ENCODE measurements at places on chromosomes 3 and 15.
A peak's percentile ranks its signal among the peaks of the same experiment; 100 is the strongest.

DNA sequence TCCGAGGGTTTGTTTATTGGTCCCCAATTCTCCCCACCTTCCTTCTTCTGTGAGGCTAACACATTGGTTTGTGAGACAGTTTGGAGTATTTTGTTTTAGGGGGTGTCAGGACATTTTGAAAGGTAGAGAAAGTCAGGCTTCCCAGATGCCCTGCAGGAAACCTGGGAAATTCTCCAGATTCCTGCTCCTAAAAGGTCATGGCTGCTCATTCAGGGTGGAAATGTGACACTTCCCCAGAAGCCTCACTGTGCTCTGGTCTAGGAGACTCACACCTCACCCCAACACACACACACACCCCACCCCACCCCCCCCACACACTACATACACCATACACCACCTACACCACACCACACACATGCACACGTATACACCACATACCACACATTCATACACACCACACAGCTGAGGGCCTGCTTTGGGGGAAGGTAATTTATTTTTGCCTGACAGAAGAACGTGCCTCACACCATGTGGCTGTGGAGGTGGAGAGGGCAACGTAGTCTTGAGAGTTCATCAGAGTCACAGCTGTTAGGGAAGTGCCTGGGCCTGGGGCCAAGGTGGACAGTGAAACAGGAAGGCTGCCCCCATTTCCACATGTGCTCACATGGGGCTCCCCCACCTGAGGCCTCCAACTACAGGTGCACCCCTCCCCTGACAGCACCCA is 40.4 kb upstream of the LIMD1 start:
- DNase-seq, result no peak

DNA sequence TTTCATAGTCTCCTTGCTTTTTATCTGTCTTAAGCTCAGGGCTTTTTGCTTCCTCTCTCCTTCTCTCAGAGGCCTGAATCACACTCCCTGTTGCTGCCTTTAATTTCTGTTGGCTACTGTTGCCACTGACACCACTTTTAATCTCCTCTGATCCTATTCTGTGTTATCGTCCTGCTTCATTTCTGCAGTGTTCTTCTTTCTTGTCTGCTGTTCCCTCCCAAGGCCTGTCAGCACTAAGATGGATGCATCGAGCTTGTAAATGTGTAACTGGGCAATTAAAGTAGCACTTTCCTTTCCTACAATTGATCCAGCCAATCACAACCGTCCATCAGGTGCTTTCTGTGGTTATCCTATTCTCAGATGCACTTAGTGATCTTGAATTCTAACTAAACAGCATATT is 71.3 kb upstream of the VEPH1 start:
- peak; percentile 64 for DNase-seq

DNA sequence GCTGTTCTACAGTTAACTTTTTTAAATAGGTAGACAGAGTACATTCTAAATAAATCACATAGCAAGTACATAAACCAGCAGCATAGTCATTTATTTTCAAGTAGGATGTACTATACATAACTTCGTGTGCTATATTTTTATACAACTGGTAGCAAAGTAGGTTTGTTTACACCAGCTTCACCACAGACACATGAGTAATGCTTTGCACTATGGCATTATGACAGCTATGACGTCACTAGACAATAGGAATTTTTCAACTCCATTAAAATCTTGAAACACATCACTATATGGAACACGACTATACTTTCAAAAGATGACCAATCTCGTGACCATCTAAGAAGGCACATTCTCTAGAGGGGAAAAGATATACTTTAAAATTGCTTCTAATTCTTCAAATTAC is 3.5 kb downstream of the TEX55 start:
- DNase-seq, result no peak

GRCh38 chr15:40844696-40845030 is 815 bp downstream of the SPINT1 start:
- no peak for DNase-seq

DNA sequence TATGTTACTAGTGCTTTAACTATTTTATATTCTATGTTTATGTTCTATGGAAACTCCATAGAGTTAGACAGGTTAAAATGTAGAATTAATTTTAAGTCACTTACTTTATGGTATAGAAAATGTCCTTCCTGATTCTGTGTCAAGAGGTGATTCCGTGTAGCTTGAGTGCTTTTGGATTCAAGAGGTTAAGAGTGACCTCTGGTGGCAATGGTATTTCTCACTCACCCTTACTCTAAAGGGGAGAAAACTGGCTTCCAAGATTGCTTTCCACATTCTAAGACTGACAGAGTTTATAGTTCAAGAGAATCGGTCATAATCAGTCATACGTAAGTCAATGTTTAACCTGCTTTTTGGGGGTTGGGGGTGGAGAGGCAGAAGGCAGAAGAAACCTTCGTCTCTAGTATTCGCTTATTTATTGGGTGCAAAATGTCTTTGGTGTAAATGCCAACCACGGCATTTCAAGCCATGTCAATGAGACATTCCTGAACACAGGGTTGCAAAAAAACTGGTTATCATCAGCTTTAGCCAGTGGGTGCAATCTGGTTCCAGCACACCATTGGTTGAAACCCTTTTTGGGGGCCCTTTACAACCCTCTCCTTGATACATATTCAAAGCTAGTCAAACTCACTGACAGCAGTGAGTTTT is 92.0 kb upstream of the VGLL3 start:
- DNase-seq, result peak; percentile 49

DNA sequence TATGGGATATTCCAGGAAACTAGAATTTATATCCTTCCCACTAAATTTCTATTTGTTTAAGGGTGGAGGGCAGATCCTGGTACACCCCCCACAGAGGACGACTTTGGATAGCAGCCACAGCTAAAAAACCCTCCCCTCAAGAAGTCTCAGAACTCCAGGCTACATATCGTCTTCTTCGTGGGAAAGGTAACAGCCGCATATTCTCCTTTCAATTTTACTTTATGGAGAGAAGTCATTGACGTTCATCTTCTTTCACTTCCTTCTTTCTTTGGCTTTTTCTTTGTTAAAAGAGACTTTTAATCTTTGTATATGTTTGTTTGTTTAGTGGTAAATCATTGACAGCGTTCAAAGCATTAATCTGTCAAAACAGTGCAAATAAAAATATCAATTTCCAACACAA is 36.3 kb downstream of the TRIP4 start:
- DNase-seq, result no peak

DNA sequence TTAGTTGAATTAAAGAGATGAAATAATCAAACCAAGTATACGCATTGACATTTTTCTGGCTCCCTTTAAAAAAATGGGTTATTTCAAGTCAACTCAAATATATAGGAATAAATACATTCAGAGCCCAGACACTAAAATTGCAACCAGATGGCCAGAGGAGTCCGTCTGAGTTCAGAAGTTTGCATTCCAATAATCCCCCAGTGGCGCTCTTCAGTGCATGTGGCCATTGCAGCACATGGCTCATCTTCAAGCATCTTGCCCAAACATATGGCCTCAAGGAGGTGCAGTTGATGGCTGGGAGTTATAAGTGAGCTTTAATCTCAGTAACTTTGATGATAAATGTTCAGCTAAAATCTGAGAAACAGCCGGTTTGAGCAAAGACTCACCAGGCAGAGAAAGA is 295.8 kb upstream of the LRRN1 start:
- no peak for DNase-seq

GRCh38 chr3:65864357-65864904 is 174.3 kb downstream of the MAGI1 start:
- no peak for DNase-seq

GRCh38 chr3:40055956-40056355 is 246.5 kb downstream of the MYRIP start:
- DNase-seq, result no peak

GRCh38 chr3:156469456-156469855 is 85.5 kb downstream of the SSR3 start:
- no peak for DNase-seq

DNA sequence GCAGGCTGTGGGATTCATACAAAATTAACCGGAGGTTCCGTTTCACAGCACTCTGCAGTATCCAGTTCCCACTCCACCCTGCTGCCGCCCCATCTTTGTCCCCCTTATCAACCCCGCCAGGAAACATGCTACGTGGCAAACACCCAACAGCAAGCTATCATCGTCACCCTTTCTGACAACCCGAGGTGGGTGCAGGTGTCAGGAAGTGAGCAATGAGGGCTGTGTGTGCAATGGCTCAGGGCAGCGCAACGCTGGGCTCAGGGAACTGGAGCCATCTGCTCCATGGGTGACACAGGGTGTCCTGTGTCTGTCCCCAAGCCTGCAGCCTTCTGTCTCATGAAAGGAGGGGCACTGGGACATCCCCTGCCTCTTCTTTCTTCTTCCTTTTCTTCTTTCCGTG is 60.9 kb downstream of the ATP2B2 start:
- DNase-seq, result no peak

- DNase-seq, result no peak
Measured at GRCh38 chr15:34665498-34666116, 82.2 kb upstream of the GOLGA8B start.

DNA sequence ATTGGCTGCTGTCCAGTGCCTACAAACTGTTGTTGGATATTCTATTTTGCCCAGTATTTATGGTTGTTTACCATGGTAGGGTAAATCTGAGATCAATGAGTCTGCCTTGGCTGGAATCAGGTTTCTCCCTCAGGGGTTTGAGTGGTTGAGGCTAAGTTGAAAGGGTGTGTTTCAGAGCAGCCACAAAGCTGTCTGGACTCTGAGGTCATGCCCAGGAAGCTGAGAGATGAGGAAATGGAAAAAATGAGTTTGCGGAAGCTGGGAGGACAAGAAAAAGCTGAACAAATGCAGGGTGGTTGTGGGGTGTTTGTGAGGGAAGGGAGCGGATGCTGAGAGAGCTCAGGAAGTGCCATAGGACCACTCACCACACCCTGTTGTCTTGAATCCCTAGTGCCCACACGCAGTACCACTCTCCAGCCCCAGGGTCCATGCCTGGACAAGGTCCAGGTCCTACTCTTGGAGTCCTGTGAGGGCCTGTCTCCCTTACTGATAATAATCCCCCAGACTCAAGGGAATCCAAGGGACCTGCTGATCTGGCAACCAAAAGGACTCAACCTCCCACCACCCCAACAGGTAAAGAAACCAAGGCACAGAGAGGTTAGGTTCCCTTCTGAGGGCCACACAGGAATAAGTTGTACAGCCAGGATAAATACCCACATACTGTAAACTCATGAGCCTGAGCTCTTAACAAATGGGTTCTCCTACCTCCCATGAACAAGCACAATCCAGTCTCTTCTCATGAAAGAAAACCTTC is 81.6 kb downstream of the PPCDC start:
- DNase-seq, result peak; percentile 66

GRCh38 chr3:150535204-150535603 is 11.1 kb downstream of the SERP1 start:
- DNase-seq, result no peak

- DNase-seq, result no peak
Measured at GRCh38 chr3:185701611-185702261, 115.6 kb downstream of the SENP2 start.

DNA sequence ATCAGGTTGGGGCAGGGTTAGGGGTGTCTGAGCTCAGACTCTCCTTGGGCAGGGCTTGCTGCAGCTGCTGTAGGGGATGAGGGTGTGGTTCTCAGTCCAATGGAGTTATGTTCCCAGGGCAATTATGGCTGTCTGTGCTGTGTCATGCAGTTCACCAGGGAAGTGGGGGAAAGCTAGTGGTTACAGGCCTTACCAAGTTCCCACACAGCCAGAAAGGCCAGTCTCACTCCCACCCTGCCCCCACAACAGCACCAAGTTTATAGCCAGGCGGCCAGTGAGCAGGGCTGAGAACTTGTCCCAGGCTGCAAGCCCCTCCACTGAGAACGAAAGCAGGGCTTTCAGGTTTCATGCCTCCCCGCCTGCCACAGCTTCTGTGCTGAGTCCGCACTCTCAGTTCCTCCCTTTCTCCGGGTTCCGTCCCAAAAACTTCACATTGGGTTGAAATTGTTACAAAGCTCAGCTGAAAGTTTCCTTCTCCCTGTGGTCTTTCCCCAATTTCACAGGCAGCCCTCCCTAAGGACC is 19.6 kb upstream of the CPOX start:
- no peak for DNase-seq

- DNase-seq, result peak; percentile 18
Measured at GRCh38 chr3:58495101-58495500, 3.2 kb downstream of the KCTD6 start.

- DNase-seq, result no peak
Measured at GRCh38 chr3:15091575-15091974, 7.4 kb downstream of the RBSN start.

DNA sequence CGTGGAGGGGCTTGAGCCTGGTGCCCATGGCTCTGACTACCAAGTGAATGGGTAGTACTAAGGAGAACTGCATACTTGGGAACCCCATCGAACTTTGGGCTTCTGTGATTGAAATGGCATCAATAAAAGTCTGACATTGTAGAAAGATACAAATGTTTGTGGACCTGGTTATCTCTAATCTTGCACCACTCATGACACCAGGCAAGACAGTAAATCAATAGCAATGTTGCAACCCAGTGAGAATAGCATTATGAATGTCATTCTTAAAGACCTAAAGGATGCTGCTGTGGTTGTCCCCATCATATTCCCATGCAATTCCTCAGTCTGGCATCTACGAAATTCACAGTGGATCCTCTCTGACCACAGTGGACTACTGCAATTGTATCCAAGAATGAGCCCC is 233.6 kb upstream of the LYSMD4 start:
- DNase-seq, result no peak

- peak; percentile 28 for DNase-seq
Measured at GRCh38 chr3:50089609-50089945, 858 bp downstream of the RBM5 start.

DNA sequence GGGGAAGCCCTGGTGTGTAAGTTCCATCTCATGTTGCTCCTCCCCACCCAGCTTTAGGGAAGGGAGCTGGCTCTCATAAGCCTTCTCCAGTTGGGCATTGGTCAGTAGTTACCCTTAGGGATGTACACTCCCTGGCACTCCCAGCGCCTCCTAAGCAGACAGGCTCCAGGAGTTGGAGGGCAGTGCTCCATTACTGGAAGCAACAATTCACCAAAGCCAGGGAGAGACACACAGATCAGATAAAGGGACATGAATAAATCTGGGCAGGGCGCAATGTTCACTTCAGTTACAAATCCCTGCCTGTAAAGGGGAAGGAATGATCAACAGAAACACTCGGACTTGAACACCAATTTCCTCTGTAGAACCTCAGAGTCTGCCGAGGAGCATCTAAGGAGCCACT is 169.1 kb upstream of the CTNNB1 start:
- DNase-seq, result no peak

DNA sequence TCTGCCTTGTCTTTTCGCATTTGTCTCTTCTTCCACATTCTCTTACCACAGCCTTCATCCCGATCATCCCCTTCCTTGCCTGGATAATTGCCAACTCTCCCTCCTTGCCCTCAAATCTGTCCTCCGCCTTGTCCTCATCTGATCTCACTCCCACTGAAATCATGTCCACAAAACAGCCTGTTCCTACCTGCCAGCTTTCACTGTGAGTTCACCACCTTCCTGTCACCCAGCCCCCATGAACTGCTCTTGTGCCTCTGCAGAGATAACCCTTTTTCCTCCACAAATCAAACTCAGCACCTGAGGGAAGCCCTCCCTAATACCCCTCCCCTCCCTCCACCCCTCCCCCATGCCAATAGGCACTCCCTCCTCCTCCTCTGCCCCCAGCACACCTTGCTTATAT is 4.8 kb upstream of the ADCY5 start:
- no peak for DNase-seq

Data from kidney glomerular epithelial cell (primary cell).